ENCODE measurements at places on chromosomes 6 and 20.
A peak's percentile ranks its signal among the peaks of the same experiment; 100 is the strongest.

GRCh38 chr6:14075095-14075503 is 42.5 kb upstream of the CD83 start:
- DNase-seq, result peak; percentile 55

GRCh38 chr6:1424306-1424927 is 35.0 kb downstream of the FOXF2 start:
- peak; percentile 71 for DNase-seq

DNA sequence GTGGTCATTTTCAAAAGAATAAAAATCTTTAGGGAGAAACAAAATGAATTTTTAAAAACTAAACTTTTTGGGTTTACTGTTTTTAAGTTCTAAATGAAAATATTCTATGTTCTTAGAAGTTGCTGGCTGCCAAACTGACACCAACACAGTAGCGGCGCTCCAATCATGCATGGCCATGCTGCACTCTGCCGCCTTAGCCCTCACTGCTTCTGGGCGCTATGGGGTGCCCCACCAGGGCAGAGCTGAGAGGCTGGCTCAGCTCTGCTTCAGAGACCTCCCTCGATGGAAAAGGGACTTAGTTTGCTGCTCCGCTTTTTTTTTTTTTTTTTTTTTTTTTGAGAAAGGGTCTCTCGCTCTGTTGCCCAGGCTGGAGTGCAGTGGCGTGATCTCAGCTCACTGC is 20.9 kb downstream of the EZR start:
- DNase-seq, result no peak

GRCh38 chr6:131510094-131510493 is 62.9 kb upstream of the ARG1 start:
- DNase-seq, result no peak

DNA sequence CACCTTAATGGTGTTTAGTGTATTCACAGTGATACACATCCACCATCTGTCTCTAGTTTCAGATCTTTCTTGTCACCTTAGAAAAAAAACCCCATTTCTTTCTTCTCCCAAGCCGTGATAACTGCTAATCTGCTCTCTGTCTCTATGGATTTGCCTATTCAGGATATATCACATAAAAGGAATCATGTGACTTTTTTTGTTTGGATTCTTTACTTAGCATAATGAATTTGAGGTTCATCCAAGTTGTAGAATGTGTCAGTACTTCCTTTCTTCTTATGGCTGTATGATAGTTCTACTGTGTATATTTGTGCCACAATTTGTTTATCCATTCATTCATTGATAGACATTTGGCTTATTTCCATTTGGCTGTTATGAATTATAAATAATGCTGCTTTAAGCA is 57.1 kb downstream of the ITCH start:
- peak; percentile 51 for DNase-seq

- no peak for DNase-seq
Measured at GRCh38 chr20:40218316-40218969, 470.6 kb downstream of the MAFB start.

DNA sequence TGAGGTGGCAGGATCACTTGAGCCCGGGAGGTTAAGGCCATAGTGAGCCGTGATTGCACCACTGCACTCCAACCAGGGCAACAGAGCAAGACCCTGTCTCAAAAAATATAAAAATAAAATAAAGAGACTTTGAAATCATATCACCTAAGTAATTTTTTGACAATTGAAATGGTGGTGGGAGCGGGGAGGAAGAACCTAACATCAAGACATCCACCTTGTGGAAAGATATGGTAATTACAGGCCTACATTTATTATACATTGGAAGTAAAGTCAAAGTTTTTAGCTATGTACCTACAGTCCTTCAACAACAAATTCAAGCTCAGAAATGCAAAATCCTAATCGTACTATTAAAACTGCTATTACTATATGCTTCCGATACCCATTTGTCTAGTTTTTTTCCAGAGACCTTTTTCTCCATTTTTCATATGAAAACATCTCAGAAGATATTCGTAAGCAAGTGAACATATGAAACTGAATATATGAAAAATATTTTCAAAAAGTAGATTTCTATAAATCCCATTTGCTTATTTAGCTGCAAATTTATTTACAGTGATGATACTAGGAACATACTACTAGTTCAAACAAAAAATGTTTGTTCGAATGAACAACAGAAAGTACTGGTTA is 83.3 kb downstream of the SYCP2 start:
- peak; percentile 64 for DNase-seq

DNA sequence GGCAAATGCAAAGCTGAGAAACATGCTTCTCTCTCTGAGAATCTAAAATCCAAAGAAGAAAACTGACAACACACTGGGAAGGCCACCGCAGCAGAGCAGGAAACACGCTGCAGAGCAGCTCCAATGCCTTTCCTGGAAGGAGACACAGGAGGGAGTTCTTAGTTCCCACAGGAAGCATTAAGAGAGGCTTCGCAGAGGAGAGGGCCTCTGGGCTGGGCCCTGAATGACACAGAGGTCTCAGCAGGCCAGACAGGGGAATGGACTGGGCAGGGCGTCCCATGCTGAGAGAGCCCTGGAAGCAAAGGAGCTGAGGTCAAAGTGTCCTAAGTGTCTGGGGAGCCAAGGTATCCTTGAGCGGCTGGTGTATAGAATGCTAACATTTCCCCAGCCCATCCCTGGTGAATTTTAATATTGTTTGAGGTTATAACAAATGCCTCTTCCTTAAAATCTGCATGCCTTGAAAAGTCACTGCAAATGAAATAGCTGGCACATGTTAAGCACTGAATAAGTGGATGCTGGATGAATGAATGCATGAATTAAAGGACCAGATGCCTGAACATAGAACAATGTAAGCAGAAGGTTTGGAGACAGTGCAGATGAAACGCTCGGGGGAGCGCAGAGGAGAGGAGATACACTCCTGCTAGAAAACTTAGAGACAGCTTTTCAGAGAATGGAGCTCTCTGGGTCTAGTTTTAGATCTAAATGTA is 110.0 kb upstream of the SYNDIG1 start:
- DNase-seq, result no peak

DNA sequence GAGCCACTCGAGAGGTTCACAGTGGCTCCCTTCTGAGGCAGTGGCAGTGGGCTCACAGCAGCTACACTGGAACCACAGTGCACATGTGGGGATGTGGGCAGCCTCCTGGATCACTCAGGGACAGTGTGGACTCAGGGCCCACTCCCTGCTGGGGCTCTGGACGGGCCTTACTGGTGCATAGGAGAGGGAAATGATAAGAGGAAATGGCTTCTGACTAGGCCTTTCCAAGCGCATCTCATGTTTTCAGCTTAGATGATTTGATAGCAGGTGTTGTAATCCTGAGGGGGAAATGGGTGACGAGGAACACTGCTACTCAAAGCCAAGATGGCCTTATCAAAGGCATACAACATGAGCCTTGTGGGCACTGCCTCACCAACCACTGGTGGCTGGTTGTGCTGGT is 44.0 kb downstream of the PANK2 start:
- no peak for DNase-seq

- peak; percentile 80 for DNase-seq
Measured at GRCh38 chr6:56730663-56731529, 88.2 kb upstream of the DST start.

DNA sequence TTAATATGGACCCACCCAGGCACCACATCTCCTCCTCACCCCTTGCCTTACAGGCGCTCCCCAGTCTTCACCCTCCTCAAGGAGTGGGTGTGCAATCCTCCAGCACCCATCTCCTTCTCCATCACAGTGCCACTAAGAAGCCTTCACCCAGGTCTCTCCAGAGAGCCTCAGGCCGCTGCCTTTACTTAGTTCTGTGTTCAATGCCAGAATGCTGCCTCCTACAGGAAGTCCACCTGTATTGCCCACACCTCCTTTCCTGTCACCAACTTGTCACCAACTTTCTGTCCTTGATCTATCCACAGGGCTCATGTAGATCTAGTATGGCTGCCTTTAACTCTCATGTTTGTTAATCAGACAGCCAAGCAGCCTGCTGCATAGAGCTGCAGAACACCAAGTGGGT is 586 bp upstream of the LST1 start:
- DNase-seq, result peak; percentile 33

GRCh38 chr20:50582092-50582491 is 71.9 kb downstream of the PTPN1 start:
- no peak for DNase-seq

DNA sequence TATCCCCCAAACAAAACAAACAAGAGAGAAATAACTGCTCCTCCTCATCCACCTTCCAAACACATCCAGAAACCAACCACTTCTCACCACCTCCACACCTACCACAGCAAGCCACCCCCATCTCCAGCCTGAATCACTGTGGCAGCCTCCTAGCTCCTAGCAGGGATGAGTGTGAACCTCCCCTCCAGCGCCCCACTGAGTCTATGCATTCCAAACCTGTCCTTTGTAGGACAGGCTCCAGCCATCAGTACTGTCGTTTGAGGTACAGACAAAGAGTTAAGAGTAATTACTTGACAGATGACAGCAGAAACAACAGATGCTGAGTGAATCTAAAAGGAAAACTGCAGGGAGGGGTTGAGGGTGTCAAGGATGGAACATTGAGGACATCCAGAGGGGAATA is 2.4 kb downstream of the METTL24 start:
- no peak for DNase-seq

All from dermis blood vessel endothelial cell (primary cell).